HFFc6 (cell line): ENCODE measurements at places on chromosomes 3 and 15. TPM values are rescaled to one million over a fixed set of nuclear protein-coding genes. Genes with fewer than 3 reads are reported as not detected.

Gene NANOGP8
- not detected in 3 replicates for total RNA-seq

- peaks cover 3% of the 10 kb centered on the region for H3K27me3 ChIP-seq
- DNase-seq: no peak
- H3K4me1 ChIP-seq: peaks cover 64% of the 10 kb centered on the region
- no peak overlapping the region for H3K4me3 ChIP-seq
- no peaks in the 10 kb centered on the region for H3K36me3 ChIP-seq
Measured at GRCh38 chr15:52256930-52257733, 38.5 kb downstream of the MYO5C start.

Gene LRRC15
- total RNA-seq: 149 to 211 TPM (median 152 TPM) in 3 replicates

DNA sequence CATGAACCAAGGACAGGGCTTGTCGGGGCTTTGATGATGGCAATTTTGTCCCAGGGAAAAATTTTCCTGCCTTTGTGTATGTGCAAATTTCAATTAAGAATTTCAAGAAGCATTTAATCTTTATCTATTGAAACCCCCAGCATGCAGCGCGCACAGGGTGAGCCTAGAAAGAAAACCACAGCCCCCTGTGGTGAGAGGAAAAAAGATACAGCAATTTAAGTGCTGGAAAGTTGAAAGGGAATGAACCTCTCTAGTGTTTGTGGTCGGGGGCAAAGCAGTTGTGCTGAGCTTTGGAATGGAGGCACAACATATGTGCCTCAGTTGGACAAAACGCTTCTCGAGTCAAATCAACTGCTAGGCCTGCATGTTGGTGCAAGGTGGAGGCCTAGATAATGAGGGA is 111.8 kb upstream of the C15orf61 start:
- H3K36me3 ChIP-seq: no peaks in the 10 kb centered on the region
- peaks cover 4% of the 10 kb centered on the region for H3K27me3 ChIP-seq
- no peak for DNase-seq
- H3K4me1 ChIP-seq: peaks cover 34% of the 10 kb centered on the region
- H3K4me3 ChIP-seq: no peak overlapping the region

GRCh38 chr3:120302361-120302760 is 17.3 kb upstream of the GPR156 start:
- H3K27ac ChIP-seq: no peak overlapping the region
- no peaks in the 10 kb centered on the region for H3K4me1 ChIP-seq
- H3K4me3 ChIP-seq: no peak overlapping the region
- H3K27me3 ChIP-seq: no peaks in the 10 kb centered on the region

DNA sequence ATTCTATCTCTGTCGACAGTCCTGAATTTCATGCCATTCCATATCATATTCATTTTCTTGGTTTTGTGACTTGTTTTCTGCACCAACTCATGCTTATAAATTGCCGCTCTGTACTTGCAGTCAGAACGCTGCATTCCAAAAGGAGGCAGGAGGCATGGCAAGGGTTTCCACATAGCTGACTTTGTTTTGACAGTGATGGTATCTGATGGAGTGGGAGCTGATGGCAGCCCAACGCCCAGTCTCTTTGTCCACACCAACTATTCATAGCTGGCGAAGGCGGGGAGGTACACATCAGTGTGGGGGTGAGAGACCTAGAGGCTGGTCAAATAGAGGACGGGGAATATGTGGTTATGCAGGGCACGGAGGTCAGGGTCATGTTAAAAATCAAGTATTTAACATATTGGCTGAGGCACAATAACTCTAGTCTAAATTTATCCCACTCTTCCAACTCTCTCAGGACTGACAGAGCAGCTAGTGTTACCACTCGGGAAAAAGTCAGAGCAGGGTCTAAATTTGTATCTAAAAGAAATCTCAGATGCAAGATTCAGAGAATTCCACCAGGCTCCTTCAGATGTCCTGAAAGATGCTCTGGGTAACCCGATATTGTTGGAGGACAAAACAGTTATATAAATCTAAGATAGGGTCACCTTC is 67.8 kb upstream of the ATP13A3 start:
- H3K36me3 ChIP-seq: no peaks in the 10 kb centered on the region
- H3K27me3 ChIP-seq: peaks cover 3% of the 10 kb centered on the region
- H3K27ac ChIP-seq: no peak overlapping the region
- DNase-seq: no peak

- no peaks in the 10 kb centered on the region for H3K27me3 ChIP-seq
- H3K4me3 ChIP-seq: no peak overlapping the region
- peaks cover 12% of the 10 kb centered on the region for H3K36me3 ChIP-seq
- peaks cover 18% of the 10 kb centered on the region for H3K4me1 ChIP-seq
- no peak overlapping the region for H3K27ac ChIP-seq
Measured at GRCh38 chr3:17045705-17046104, 160.9 kb downstream of the PLCL2 start.

DNA sequence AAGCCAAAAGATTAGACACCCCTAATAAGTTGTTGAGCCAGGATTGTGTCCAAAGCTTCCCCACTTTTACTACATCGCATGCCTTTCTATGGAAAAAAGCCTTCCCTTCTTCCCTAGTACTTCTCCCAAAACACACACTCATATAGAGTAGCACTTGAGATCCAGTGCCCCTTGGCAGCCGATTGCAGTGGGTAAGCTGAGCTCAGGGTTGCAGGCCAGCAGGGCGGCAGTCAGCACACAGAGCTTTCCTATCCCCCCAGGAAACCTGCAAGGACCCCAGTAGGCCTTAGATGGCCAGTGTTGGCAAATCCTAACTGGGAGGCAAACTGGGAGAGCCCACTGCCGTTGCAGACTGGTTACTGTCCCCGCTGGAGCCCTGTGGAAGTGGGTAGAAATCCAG is 75.7 kb upstream of the C15orf39 start:
- peaks cover 14% of the 10 kb centered on the region for H3K27me3 ChIP-seq
- peaks cover 29% of the 10 kb centered on the region for H3K4me1 ChIP-seq
- no peak overlapping the region for H3K4me3 ChIP-seq
- no peak for DNase-seq
- no peaks in the 10 kb centered on the region for H3K36me3 ChIP-seq
- no peak overlapping the region for H3K27ac ChIP-seq

DNA sequence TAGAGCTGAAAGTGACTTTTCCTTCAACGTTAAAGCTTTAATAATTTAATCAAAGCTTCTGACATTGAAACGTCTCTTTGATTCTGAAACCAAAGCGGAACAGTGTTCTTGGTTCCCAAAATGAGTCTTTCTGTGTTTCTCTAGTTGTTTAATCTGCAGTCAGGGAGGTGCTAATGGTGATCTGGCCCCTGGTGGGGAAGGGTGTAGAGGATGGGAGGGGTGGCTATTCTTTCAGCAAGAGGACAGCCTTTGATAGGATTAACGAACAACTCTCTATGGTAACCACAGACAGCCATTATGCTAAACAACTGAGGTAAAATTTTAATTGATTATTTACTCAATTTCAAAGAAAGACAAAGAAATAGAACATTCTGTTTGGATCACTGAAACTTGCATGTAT is 79.9 kb upstream of the CADPS start:
- no peaks in the 10 kb centered on the region for H3K27me3 ChIP-seq
- no peak for DNase-seq
- H3K36me3 ChIP-seq: no peaks in the 10 kb centered on the region
- no peaks in the 10 kb centered on the region for H3K4me1 ChIP-seq
- H3K27ac ChIP-seq: no peak overlapping the region

Gene P3H2
- 40.5 to 42.8 TPM (median 42.3 TPM) in 3 replicates for total RNA-seq

Gene GOLGA6L7
- not detected in 3 replicates for total RNA-seq

GRCh38 chr15:97683831-97684230 is 276.7 kb upstream of the ARRDC4 start:
- no peak overlapping the region for H3K4me3 ChIP-seq
- no peaks in the 10 kb centered on the region for H3K4me1 ChIP-seq
- no peak for DNase-seq
- no peak overlapping the region for H3K27ac ChIP-seq
- H3K36me3 ChIP-seq: no peaks in the 10 kb centered on the region

DNA sequence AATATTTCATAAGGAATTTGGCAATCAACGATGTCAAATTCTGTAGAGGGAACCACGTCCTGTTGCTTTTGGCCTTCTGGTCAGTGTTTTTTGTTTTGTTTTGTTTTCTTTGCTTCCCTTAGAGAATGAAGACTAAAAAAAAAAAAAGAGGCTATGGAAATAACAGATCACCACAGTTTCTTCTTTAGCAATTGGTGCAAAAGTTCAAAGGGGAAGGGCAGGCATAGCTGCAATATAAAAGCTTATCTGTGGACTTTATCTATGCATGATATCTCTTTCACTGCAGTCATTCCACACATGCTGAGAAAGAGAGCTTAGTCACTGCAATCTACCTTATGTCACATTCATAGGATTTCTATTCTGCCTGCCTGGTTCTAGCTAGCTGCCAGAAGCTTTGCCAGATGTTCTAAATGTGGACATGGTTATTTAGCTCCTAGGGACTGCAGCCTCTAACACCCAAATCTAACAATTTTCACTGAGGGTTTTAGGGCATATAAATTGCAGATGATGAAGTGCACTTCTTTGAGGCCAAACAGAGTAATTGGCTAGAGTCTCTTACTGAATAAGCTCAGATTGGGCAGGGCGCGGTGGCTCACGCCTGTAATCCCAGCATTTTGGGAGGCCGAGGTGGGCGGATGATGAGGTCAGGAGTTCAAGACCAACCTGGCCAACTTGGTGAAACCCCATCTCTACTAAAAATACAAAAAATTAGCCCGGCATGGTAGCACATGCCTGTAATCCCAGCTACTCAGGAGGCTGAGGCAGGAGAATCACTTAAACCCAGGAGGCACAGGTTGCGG is 637.2 kb downstream of the NTRK3 start:
- H3K27ac ChIP-seq: peak overlapping the region; percentile 80
- no peaks in the 10 kb centered on the region; the same call in 1 of the 2 replicates for H3K27me3 ChIP-seq
- peaks cover 37% of the 10 kb centered on the region for H3K4me1 ChIP-seq
- H3K36me3 ChIP-seq: no peaks in the 10 kb centered on the region; the same call in 1 of the 2 replicates
- DNase-seq: peak; percentile 87

GRCh38 chr3:179297971-179298725 is 24.7 kb upstream of the ZNF639 start:
- no peak overlapping the region for H3K27ac ChIP-seq
- DNase-seq: no peak
- H3K4me1 ChIP-seq: no peaks in the 10 kb centered on the region
- H3K36me3 ChIP-seq: no peaks in the 10 kb centered on the region

- H3K4me3 ChIP-seq: no peak overlapping the region
- H3K27me3 ChIP-seq: no peaks in the 10 kb centered on the region; the same call in 1 of the 2 replicates
- H3K36me3 ChIP-seq: no peaks in the 10 kb centered on the region
- no peak overlapping the region for H3K27ac ChIP-seq
Measured at GRCh38 chr3:64901986-64902516, 214.3 kb upstream of the ADAMTS9 start.

GRCh38 chr3:118406562-118406961 is 628.1 kb downstream of the IGSF11 start:
- no peaks in the 10 kb centered on the region for H3K27me3 ChIP-seq
- H3K4me3 ChIP-seq: no peak overlapping the region
- no peaks in the 10 kb centered on the region for H3K4me1 ChIP-seq
- DNase-seq: no peak

Gene LYSMD2
- 10.7 to 13.9 TPM (median 12.4 TPM) in 3 replicates for total RNA-seq

DNA sequence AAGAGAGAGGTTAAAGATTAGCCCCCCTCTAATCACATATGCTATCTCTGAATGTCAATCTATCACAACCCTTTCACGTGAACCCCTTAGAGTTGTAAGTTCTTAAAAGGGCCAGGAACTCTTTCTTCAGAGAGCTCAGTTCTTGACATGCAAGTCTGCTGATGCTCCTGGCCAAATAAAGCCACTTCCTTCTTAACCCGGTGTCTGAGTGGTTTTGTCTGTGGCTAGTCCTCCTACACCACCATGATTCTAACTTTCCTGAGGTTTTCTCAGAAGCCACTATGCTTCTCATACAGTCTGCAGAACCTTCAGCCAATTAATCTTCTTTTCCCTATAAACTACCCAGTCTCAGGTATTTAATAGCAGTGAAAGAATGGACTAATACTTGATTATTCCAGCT is 231.1 kb upstream of the CNTN6 start:
- no peak overlapping the region for H3K4me3 ChIP-seq
- H3K36me3 ChIP-seq: no peaks in the 10 kb centered on the region
- H3K27ac ChIP-seq: no peak overlapping the region
- DNase-seq: no peak
- no peaks in the 10 kb centered on the region for H3K4me1 ChIP-seq
- H3K27me3 ChIP-seq: no peaks in the 10 kb centered on the region

- peak overlapping the region; percentile 95 for H3K27ac ChIP-seq
- H3K36me3 ChIP-seq: peaks cover 5% of the 10 kb centered on the region
- H3K4me1 ChIP-seq: peaks cover 54% of the 10 kb centered on the region
- peak overlapping the region; percentile 43 for H3K4me3 ChIP-seq
- no peaks in the 10 kb centered on the region; the same call in 1 of the 2 replicates for H3K27me3 ChIP-seq
Measured at GRCh38 chr3:113231827-113232253, 20.5 kb downstream of the BOC start.

Gene CCR1
- not detected in 3 replicates for total RNA-seq

GRCh38 chr15:88541709-88542341 is 4.7 kb downstream of the DET1 start:
- peak overlapping the region; percentile 83 for H3K27ac ChIP-seq
- no peak for DNase-seq
- peaks cover 6% of the 10 kb centered on the region for H3K36me3 ChIP-seq
- H3K27me3 ChIP-seq: peaks cover 2% of the 10 kb centered on the region; the same call in 1 of the 2 replicates
- H3K4me3 ChIP-seq: peak overlapping the region; percentile 70

DNA sequence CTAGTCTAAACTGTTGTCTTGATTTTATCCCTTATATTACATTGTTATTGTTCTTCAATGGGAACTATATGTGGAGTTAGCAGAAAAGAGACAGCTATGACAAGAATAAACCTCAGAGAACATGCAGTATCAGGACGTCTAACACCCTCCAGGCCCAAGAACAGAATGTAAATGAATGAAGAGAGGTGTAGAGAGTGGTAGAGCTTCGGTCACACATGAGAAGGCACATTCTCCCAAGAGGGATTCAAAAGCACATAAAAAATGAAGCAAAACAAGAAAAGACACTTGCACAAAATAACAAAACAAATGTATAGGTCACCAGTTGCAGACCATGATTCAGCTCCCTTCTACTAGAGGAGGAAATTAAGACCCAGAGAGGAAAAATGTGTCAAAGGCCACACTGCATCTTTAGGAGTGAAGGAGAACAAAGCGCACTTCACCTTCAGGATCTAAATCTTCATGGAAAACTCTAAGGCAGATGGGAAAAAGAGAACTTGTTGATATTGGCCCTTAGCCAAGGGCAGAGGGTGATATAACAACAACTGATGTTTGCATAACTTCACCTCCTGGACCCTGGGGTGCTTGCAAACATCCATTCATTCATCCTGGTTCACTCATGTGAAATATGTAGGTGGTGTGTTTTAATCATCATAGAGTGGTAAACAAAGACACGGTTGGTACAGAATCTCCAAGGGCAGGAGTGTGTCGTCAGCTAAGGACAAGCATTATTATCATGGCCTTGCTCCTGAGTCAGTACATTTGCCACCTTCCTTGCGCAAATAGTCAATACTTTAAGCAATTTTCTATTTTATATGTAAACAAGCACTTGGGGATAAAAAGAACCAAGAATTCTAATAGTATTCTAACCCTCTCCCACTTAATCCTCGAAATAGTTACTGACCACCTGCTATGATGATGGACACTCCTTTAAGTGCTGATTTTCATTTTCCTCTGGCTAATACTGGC is 8.8 kb downstream of the NEK10 start:
- H3K27me3 ChIP-seq: peaks cover 6% of the 10 kb centered on the region
- no peak overlapping the region for H3K4me3 ChIP-seq
- H3K4me1 ChIP-seq: peaks cover 34% of the 10 kb centered on the region

Gene GRAMD2A
- not detected in 3 replicates for total RNA-seq

GRCh38 chr3:61872077-61872706 is 310.8 kb downstream of the PTPRG start:
- H3K27me3 ChIP-seq: no peaks in the 10 kb centered on the region; the same call in 1 of the 2 replicates
- DNase-seq: no peak
- peaks cover 27% of the 10 kb centered on the region for H3K4me1 ChIP-seq
- no peak overlapping the region for H3K27ac ChIP-seq
- no peak overlapping the region for H3K4me3 ChIP-seq

- peaks cover 5% of the 10 kb centered on the region for H3K27me3 ChIP-seq
- no peak overlapping the region; the same call in 1 of the 2 replicates for H3K27ac ChIP-seq
- no peak for DNase-seq
- peaks cover 34% of the 10 kb centered on the region for H3K4me1 ChIP-seq
Measured at GRCh38 chr3:125006291-125006731, 49.5 kb downstream of the HEG1 start.
